Testis (tissue), 5 donors: ENCODE measurements at places on chromosomes 7 and 10. TPM values are rescaled to one million over a fixed set of nuclear protein-coding genes. Genes with fewer than 3 reads are reported as not detected.

The POP7 gene
- 33.6 TPM for total RNA-seq

DNA sequence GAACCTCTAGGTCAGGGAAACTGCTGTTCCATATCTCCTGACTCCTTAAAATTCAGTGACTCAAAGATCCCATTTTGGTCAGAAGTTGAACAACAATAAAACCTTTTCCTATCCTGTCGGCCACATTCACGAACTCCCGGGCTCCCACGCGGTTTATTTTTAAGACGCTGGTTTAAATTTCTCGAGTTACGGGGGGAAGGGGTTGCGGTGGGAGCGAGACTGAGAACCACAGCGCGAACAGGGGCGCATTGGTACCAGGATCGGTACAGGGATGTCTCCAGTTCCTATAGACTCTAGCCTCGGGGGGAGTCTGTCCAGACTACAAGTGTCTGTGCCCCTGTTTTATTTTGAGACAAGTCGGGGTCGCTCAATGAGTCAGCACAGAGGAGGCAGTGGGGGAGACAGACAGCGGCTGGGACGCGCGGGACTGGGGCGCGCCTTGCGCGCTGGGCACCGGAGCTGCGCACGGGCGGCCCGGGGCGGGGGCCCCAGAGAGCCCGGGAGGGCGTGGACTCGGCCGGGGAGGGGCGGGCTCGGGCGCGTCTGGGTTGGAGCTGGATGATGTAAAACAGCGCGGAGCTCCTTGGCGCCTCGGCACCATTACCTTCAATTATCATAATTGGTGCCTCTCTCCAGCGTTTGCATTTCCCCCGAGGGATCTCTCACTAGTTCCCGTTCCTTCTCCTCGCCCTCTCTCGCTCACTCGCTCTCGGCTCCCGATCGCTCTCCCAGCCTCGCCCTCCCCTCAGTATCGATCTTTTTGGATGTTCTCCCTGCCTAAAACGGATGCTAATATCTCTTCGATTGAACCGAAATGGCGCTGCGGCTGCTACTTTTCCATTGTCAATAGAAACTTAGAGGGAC is 8.7 kb upstream of the BAMBI start:
- peak; percentile 69 for DNase-seq
- peak overlapping the region; percentile 34 for H3K4me3 ChIP-seq
- no peak overlapping the region for H3K27ac ChIP-seq
- H3K36me3 ChIP-seq: no peaks in the 10 kb centered on the region

- no peak overlapping the region for H3K27ac ChIP-seq
- H3K4me3 ChIP-seq: no peak overlapping the region
- H3K4me1 ChIP-seq: peaks cover 34% of the 10 kb centered on the region
- no peaks in the 10 kb centered on the region for H3K36me3 ChIP-seq
Measured at GRCh38 chr7:157384301-157384700, 47.5 kb downstream of the DNAJB6 start.

DNA sequence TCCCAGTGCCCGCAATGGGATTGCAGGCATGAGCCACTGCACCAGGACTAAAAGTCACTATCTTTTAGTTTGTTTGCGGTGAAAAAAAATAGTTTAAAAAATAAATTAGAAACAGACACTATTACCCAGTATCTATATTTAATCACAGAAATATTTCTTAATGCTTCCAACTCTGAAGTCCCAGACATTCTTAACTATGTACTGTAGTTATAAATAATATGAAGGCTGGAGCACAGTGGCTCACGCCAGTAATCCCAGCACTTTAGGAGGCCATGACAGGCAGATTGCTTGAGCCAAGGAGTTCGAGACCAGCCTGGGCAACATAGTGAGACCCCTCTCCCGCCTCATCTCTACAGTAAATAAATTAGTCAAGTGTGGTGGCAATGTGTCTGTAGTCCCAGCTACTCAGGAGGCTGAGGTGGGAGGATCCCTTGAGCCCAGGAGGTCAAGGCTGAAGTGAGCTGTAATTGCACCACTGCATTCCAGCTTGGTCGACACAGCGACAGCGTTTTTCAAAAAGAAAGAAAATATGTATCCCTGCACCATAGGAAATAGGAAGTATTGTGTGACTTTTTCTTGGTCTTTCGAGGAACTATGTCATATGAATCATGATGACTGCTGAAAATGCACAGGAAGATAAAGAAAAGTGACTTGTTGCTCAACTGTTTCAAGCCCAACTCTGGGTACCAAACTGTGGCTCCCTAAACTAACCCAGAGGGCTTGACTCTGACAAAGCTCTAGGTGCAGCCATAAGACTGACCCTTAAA is 74.9 kb upstream of the STEAP1B start:
- no peaks in the 10 kb centered on the region for H3K27me3 ChIP-seq
- H3K36me3 ChIP-seq: no peaks in the 10 kb centered on the region
- H3K27ac ChIP-seq: no peak overlapping the region
- no peak overlapping the region for H3K4me3 ChIP-seq

GRCh38 chr10:131474416-131474815 is 162.9 kb upstream of the TCERG1L start:
- no peaks in the 10 kb centered on the region for H3K36me3 ChIP-seq
- H3K4me1 ChIP-seq: no peaks in the 10 kb centered on the region
- no peaks in the 10 kb centered on the region for H3K27me3 ChIP-seq

DNA sequence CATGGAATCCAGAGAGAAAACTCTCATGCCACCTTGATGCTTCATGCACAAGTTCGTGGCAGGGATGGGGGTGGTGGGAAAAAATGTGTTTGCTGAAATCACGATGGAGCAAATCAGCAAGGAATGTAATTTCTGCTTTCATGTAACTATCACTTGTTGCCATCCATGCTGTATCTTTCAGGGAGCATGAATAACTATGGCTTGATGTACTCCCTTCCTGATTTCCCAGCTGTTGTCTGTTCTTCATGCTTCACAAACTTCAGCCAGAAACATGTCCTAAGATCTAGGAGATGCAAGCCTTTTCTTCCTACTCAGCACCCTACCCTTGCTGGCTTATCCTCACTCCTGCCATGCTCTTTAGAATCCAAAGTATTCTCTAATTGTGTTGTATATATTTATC is 64.0 kb downstream of the LRRC4 start:
- H3K4me1 ChIP-seq: peaks cover 2% of the 10 kb centered on the region
- no peak overlapping the region for H3K4me3 ChIP-seq
- no peaks in the 10 kb centered on the region for H3K36me3 ChIP-seq
- H3K27ac ChIP-seq: no peak overlapping the region

- no peak overlapping the region for H3K27ac ChIP-seq
- DNase-seq: no peak
- H3K4me3 ChIP-seq: no peak overlapping the region
- no peaks in the 10 kb centered on the region for H3K4me1 ChIP-seq
- no peaks in the 10 kb centered on the region for H3K27me3 ChIP-seq
Measured at GRCh38 chr10:119448628-119449584, 93.6 kb downstream of the RGS10 start.

DNA sequence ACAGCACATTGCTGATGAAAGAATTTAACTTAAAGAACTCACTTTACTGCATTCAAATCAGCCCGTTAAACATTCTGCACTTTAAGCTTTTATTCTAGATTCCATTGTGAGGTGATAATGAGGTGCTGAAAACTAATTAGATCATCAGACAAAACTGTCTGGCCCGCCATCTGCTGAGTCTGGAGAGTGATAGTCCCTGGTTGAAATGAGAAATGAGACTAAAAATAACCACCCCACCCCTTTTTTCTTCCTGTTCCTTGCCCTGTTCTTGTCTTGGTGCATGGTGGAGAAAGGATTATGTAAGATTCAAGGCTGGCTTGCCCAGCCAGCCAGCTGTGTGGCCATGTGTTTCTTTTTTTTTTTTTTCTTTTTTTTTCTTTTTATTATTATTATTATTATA is 277.0 kb upstream of the COBL start:
- H3K4me1 ChIP-seq: no peaks in the 10 kb centered on the region
- DNase-seq: no peak
- H3K4me3 ChIP-seq: no peak overlapping the region
- H3K36me3 ChIP-seq: no peaks in the 10 kb centered on the region
- no peak overlapping the region for H3K27ac ChIP-seq
- no peaks in the 10 kb centered on the region for H3K27me3 ChIP-seq

GRCh38 chr10:52946486-52946885 is 173.9 kb upstream of the MBL2 start:
- H3K4me3 ChIP-seq: no peak overlapping the region
- no peaks in the 10 kb centered on the region for H3K27me3 ChIP-seq
- no peaks in the 10 kb centered on the region for H3K4me1 ChIP-seq
- H3K27ac ChIP-seq: no peak overlapping the region
